ENCODE measurements at places on chromosomes 12 and 14.

GRCh38 chr14:24081739-24082211 lies 10.4 kb downstream of the CPNE6 start:
- DNase-seq: no peak

DNA sequence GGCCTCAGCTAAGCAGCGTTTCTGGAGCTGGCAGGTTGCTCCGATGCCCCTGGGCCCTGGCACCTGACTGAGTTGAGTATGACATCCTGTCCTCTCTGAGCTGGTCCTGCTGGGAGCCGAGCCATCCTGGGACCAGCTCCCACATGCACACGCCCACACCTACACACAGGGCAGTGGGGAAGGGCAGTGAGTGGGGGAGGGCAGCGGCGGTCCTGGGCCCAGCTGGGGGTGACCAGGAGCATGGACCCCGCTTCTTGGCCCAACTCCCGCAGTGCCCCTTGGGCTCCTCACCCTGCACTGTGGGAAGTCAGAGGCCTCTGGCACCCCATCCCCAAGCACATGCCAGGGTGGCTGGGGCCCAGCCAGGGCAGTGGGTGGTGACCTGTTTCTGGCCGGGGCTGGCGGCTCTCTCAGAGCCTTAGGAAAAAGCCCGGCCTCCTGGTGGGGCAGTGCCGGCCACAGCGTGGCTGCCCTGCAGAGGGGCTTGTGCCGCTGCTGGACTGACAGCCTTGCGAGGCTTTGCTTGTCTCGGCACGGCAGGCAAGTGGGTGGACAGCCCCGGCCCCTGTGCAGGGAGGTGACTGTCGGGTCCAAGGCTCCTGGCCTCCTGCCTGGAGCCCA lies 5.9 kb upstream of the CRIP2 start:
- no peak for DNase-seq

- no peak for DNase-seq
Observed at GRCh38 chr12:25521625-25522256, 31.3 kb downstream of the LMNTD1 start.

DNA sequence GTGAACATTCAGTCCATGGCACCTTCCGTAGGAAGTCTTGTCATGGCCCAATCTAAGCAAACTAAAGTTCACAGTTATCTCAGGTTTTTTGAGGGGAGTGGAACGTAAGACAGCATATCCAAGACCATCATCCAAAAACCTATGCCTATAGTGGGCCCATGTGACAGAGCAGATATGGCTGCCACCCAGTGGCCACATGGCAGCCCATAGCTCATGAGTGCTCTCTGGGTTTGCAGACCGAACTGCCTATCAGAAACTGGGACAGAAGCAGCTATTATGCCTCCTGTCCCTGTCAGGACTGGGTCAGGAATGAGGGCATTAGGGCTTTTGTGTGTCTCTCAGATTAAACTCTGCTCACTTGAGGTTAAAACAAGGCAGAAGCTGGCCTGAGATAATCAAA lies 503.7 kb downstream of the NRXN3 start:
- no peak for DNase-seq

DNA sequence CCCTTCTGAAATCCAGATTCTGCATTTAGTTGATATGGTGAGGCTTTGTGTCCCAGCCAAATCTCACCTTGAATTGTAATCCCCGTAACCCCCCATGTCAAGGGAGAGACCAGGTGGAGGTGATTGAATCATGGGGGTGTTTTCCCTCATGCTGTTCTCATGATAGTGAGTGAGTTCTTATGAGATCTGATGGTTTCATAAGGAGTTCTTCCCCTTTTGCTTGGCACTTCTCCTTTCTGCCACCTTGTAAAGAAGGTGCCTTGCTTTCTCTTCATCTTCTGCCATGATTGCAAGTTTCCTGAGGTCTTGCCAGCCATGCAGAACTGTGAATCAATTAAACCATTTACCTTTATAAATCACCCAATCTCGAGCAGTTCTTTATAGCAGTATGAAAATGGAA lies 23.1 kb upstream of the C12orf42 start:
- no peak for DNase-seq

- peak; percentile 78 for DNase-seq
Observed at GRCh38 chr12:95173392-95174251, 43.6 kb downstream of the FGD6 start.

- DNase-seq: no peak
Observed at GRCh38 chr14:91232603-91233002, 11.9 kb downstream of the GPR68 start.

DNA sequence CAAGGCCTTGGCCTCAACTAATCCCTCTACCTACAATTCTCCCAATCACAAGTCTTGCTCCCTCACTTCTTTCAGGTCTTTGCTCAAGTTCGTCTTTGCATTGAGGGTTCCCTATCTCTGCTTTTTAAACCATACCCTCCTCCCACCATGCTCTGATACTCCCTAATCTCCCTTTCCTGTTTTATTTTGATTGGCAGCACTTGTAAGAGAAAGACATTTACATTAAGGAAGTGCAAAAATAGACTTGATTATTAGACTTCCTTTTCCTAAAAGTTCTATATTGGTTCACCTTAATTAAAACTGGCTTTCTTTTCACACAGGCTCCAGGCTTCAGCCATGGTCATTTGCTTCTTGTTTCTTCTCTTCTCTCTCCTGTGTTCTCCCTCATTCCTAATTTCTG lies 18.3 kb upstream of the WIF1 start:
- no peak for DNase-seq

DNA sequence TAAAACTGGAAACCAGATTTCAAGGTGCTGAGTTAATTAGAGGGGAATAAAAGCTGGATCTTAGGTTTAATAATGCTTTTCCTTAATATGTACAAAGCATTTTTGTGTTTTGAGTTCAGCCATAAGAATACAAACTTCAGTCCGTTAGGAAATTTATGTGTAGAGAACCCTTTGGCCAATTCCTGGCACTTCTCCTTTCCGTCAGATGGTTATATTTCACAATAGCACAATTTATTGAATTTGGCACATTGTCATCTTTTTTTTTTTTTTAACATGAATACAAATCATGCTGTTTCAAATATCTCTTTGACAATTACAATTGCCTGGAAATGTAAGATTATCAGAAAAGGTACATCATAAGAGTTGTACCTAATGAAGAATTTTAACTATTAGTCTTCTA lies 56.2 kb upstream of the DDHD1 start:
- no peak for DNase-seq

- DNase-seq: no peak
Observed at GRCh38 chr12:22900401-22900800, 275.4 kb downstream of the ETNK1 start.

- DNase-seq: no peak
Observed at GRCh38 chr14:64513271-64513670, 8.7 kb downstream of the ZBTB1 start.

DNA sequence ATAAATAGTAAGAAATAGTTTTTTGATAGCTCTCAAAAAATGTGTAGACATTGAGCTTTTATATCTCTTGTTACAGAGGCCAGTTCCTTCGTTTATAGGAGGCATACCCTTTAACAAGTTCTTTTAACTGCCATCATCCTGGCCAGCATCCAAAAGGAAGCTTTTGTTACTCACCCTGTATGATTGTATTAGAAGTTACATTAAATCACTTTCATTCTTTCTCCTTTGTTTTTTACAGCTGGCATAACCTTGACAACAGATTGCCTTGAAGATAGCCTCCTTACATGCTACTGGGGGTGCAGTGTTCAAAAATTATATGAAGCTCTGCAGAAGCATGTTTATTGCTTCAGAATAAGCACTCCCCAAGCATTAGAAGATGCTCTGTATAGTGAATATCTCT lies 20.1 kb downstream of the CGRRF1 start:
- DNase-seq: no peak

DNA sequence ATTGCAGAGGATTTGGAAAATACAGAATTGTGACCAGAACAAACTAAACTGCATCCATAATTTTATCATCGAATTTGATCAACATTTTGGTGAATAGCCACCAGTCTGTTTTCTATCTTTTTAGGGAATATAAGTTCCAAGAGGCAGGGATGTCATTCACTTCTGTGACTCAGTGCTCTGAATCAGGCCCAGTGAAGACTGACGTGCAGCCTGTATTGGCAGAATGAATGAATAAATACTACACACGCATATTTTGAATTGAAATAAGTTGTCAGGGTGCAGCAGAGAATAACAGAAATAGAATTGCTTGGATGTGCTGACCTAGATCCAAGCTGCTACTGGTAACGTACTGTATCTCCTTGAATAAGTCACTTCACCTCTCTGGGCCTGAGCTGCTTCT lies 1.3 kb upstream of the EMP1 start:
- DNase-seq: no peak

GRCh38 chr12:84994426-84994825 lies 41.7 kb downstream of the TSPAN19 start:
- DNase-seq: no peak

GRCh38 chr14:34837801-34838322 lies 37.3 kb downstream of the BAZ1A start:
- no peak for DNase-seq

- no peak for DNase-seq
Observed at GRCh38 chr14:32205984-32206383, 2.9 kb upstream of the RNU6-8 start.

DNA sequence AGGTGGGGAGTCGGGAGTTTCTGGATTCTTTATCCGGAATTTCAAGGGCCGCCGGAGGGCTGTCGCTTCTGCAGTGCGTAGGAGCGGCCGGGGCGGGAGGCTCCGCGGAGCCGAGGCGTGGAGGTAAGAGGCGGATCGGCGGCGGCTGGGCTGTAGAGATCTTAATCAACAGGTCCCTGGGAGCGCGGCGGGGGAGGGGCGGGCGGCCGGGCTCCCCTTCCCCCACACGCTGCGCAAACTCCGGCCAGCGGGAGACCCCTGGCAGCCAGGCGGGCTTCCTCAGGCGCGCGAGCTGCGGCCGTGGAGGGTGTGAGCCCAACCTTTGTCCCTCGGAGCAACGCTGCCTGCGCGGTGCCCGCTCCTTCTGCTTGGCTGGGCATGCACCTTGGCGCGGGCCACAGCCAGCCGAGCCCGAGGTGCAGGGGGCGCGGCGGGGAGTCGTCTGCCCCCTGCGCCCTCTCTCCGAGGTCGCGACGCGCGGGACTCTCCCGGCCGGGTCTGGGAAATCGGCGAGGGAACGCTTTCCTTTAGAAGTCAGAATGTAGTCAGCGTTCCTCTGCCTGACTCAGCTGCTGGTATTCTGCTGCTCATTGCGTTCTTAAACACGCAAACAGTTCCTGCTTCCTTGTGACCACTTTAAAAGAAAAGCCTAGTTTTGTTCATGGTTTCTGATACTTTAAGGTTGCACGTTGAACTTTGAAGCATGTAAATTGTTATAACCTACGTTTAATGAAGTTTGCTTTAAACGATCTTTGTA lies at the start of gene PALS1:
Gene PALS1 (plus strand): TSS at position 25 of the 757 bp plus-strand sequence. CDS start 37,736 bp downstream, outside the sequence.
- DNase-seq: no peak

DNA sequence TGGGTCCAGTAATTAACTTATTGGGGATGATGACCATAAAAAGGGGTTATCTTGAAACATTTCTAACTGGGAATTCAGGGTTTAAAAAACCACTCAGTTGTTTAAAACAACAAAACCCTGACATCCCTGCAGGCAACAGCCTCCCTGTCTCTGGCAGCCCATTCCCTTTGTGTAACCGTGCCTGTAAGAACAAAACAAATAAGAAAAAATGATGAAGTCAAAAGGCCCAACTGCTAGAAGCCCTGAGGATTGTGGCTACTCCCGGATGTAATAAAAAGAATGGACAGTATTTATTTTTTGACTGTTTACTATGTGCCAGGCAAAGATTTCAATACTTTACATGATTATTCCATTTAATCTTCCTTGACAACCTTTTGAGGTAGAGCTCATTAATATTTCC lies 75.3 kb downstream of the TMCC3 start:
- no peak for DNase-seq

DNA sequence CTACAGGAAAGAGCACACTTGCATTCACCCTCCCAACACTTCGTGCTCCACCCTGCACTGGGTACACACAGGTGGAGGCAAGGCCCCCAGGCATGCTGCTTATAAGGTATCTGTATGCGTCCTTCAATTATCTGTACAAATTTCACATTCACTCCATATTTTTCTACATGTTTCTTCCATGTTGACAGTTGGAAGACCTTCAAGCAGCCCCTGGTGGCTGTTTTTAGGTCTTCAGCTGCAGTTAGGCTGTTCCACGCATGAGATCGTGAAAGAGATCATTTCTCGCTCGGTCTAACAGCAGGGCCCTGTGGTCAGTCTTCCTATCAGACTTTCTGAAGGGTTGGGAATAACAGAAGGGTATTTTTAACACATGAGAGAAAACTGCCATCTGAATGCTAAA lies 47.1 kb downstream of the PLXNC1 start:
- DNase-seq: no peak

DNA sequence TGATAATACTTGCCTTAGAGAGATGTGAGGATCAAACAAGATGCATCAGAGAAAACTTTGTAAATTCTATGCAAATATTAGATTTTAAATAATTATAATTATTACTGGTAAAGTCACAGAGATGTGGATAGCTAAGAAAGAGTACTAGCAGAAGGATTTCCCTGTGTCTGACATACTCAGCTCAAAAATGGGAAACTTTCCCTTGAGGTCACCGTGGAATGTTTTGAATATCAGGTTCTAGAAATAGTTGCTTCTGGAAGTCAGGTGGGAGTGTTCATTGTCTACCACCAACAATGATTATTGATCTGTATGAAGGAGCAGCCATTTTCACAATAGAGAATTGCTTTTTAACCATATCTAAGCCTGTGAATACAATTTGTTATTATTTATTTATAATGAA lies 71.7 kb downstream of the FLRT2 start:
- no peak for DNase-seq

GRCh38 chr12:48865281-48866051 lies at the start of gene RND1:
Gene RND1, minus strand, starts transcription at chr12:48865870. Its CDS starts 103 bp downstream, at chr12:48865767.
- DNase-seq: peak; percentile 90

GRCh38 chr12:131140697-131141096 lies 187.0 kb downstream of the ADGRD1 start:
- DNase-seq: no peak

DNA sequence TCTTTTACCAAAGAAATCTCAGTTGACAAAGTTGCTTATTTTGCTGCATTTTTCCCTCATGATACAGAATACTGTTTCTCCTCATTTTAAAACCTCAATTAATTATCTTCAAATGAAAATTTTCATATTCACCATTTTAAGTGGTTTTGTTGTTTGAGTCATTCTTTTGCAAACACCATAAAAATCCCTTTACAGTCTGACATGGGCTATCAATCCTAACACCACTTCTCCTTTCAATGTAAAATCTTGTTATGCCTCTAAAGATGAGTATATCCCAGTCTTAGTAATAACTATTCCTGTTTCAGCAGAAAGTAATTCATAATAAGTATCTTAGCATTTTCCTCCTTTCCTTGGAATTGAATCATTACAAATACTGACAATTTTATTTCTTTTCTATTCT lies 192.2 kb downstream of the SYT1 start:
- no peak for DNase-seq

- no peak for DNase-seq
Observed at GRCh38 chr14:51933191-51933590, 56.2 kb upstream of the RTRAF start.

- no peak for DNase-seq
Observed at GRCh38 chr12:49197256-49197655, 8.4 kb upstream of the TUBA1A start.

- no peak for DNase-seq
Observed at GRCh38 chr12:113844495-113845210, 121.5 kb downstream of the RBM19 start.

Data from tibial nerve (tissue), 4 donors.